Bronchial epithelial cell (primary cell): ENCODE measurements at places on chromosomes 5 and 9. TPM values are rescaled to one million over a fixed set of nuclear protein-coding genes. Genes with fewer than 3 reads are reported as not detected.

PRDM12 gene
- not detected in 2 replicates for total RNA-seq

DNA sequence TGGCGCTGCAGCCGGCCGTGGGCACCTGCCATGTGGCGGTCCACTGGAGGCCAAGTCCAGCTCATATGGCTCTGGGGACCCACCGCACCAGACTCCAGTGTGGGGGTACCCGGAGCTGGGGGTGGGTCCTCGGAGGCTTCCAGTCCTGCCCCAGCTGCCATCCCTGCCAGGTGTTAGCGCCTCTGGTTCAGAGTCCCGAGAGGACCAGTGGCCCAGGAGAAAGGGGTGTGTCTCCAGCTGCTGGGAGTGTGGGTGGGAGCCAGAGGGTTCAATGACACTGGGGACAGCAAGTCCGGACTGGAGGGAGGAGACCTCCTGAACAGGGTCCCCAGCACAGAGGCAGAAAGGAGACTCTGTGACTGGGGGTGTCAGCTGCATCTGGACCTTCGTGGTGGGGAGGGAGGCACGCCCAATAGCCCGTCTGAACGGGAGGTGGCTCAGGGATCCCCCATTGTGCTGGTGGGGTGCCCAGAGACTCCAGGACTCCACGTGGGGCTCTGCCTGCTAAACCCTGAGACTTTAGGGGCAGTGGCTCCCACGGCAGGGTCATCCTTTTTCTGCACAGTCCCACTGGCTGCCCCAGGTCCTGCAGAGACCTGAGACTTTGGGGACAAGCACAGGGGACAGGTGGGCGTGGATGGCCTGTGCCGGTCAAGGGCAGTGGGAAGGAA, 2.4 kb upstream of the AHRR start:
- DNase-seq: no peak

SOHLH1 gene
- not detected in 2 replicates for total RNA-seq

DNA sequence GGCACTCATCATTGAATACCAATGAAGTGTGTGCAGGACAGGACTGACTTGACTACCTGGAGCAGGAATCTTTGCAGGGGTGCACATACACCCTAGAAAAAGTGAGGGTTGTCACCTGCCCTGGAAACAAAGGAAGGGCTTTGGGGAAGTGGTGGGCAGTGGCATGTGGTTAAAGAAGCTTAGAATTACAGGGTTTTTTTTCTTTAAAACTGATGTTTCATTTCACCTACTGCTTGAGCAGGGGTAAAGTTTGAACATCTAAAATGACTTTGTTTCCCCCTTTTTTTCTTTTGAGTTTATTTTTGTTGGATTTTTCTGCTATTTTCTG, 2.0 kb upstream of the KDM3B start:
- no peak for DNase-seq

NR3C1 gene
- total RNA-seq: 35.2 and 41.9 TPM in 2 replicates

GPRIN1 gene
- 1.6 and 2.8 TPM in 2 replicates for total RNA-seq

DNA sequence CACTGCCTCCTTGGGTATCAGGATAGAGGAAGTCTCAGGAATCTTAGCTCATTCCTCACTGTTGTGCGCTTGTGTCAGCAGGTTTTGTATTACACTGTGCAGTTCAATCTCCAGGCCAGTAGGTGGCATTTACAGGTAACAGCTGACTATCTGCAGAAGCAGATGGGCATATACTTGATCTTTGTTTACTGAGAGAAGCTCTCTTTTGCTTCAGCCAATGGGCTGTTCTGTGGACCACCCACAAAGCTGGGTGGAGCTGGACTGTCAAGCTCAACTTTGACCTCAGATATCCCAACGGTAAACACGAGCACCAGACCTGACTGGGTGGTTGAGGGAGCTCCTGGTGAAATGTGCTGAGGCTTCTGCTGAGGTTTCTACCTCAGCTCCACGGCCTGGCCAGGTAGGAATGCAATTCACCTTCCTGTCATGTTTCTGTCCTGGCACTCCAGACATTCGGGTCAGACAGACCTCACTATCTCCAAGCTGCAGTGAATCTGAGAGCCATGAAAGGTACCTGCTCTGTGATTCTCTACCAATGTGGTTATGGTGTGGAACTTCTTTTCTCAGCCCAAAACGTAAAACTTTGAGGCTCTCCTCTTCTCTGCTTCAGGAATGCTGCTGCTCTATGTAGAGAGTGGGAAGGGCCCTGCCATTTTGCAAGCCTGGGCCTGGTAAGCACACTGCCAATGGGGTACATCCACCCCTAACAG, 167.9 kb upstream of the ACTBL2 start:
- DNase-seq: peak; percentile 76
